ENCODE measurements at places on chromosomes 1 and 21.

DNA sequence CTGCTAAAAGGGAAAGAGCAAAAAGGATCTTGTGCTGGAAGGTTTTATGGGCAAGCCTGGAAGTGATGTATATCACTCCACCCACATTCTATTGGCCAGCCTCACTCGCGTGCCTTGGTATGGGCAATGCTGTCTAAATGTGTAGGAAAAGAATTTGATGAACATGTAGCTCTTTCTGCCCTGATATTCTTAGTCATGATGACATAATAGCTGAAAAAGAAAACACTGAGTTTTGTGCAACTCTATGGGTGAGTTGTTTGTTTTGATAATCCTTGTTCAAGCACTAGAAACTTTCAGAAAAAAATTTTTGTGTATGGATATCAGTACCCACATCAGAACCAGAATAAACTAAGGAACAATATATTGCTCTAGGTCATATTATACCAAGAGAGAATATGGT is 231.5 kb upstream of the ST6GALNAC5 start:
- H3K4me1 ChIP-seq = no peaks in the 10 kb centered on the region
- H3K4me3 ChIP-seq = no peak overlapping the region
- H3K36me3 ChIP-seq = no peaks in the 10 kb centered on the region
- no peaks in the 10 kb centered on the region for H3K27me3 ChIP-seq

- peak overlapping the region; percentile 94 for H3K4me3 ChIP-seq
- peak overlapping the region; percentile 94 for H3K27ac ChIP-seq
- no peaks in the 10 kb centered on the region for H3K27me3 ChIP-seq
- H3K4me1 ChIP-seq = peaks cover 8% of the 10 kb centered on the region
These were observed 835 bp downstream of the UHMK1 start for GRCh38 chr1:162498496-162498810.

- H3K36me3 ChIP-seq = no peaks in the 10 kb centered on the region
- no peak for DNase-seq
- H3K4me3 ChIP-seq = no peak overlapping the region
- H3K27me3 ChIP-seq = no peaks in the 10 kb centered on the region
- H3K4me1 ChIP-seq = peaks cover 3% of the 10 kb centered on the region
- H3K27ac ChIP-seq = no peak overlapping the region
These were observed 22.2 kb upstream of the TCEA3 start for GRCh38 chr1:23446661-23447310.

DNA sequence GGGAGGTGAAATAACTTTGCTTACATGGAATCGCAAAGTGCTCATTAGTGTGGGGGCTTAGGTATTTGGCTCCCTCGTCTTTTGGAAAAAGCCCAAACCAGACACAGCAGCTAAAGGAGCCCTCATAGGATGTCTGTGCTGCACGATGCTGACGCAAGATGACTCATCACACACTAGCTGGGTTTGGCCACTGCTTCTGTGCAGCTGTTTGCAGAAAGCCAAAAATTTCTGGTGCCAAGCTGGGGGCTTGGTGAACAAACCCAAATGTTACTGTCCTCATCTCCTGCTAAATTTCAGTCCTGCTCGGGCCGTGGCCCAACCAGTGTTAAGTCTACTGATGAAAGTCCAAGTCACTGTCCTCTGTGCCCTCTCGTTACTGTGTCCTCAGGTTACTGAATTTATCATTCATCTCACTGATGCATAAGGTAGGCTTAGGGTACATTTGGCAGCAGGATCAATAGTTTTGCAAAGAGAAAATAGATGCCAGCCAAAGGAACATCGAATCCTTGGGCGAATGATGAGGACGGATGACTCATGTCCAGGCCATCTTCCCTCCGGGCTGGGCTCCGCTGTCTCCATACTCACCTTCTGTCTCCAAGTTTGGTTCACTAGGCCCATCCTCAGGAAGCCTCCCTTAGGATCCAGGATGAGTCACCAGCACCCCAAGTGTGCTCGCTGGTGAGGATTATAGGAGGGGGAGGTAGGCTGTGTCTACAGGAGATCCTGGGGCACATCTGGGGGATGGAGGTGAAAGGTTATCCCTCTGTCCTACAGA is 177.7 kb downstream of the ADSS2 start:
- DNase-seq = peak; percentile 90
- H3K4me3 ChIP-seq = no peak overlapping the region
- no peaks in the 10 kb centered on the region for H3K4me1 ChIP-seq
- H3K36me3 ChIP-seq = no peaks in the 10 kb centered on the region
- H3K27ac ChIP-seq = no peak overlapping the region

DNA sequence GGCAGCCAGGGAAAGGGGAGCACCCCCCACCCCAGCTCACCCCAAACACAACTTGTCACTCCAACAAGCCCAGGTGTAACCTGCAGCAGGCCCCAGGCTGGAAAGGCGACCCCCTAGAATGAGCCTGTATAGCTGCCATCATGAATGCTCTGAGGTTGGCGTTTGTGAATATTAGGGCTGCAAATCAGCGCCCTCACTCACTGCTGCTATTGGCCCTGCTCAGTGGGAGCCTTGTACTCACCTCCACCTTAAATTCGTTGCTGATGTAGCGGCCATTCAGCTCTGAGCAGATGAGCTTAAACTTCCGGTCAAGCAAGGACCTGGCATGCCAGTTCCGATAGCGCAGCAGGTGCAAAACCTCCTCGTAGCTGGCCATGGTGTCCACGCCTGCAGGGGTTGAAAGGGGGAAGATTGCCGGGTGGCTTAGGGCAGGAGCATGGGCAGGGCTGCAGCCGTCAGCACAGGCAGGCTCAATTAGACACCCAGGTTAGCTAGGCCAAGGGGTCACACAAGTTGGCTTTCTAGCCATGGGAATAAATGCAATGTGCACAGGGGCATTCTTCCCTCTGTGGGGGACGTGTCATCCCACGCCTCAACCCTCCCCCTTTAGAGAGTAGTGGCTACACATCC is 81.7 kb downstream of the PIK3CD start:
- peaks cover 2% of the 10 kb centered on the region for H3K4me1 ChIP-seq
- peaks cover 97% of the 10 kb centered on the region for H3K36me3 ChIP-seq
- no peaks in the 10 kb centered on the region for H3K27me3 ChIP-seq
- no peak for DNase-seq
- H3K27ac ChIP-seq = no peak overlapping the region
- no peak overlapping the region for H3K4me3 ChIP-seq

DNA sequence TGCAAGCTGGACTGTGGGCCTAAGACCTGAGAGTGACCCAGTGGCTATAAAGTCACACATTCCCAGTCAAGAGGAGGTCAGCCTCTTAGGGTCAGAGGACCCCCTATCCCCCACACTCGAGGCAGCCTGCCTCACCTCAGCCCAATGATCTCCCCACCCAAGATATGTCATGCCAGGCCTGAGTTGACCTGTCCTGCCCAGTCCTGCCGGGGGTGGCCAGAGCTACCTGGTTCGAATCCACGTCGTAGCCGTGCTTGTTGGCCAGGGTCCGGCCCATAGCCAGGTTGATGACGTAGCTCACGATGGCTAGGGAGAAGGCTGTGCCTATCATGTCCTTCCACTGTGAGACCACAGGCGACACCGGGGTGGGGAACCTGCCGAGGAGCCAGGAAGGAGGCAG is 15.6 kb downstream of the SLC26A9 start:
- H3K27me3 ChIP-seq = no peaks in the 10 kb centered on the region
- H3K4me1 ChIP-seq = no peaks in the 10 kb centered on the region
- DNase-seq = no peak
- H3K36me3 ChIP-seq = no peaks in the 10 kb centered on the region

GRCh38 chr1:206723462-206723804 is 38.7 kb downstream of the MAPKAPK2 start:
- no peaks in the 10 kb centered on the region for H3K27me3 ChIP-seq
- DNase-seq = no peak
- H3K36me3 ChIP-seq = no peaks in the 10 kb centered on the region
- H3K4me3 ChIP-seq = no peak overlapping the region
- H3K4me1 ChIP-seq = peaks cover 24% of the 10 kb centered on the region
- H3K27ac ChIP-seq = no peak overlapping the region

DNA sequence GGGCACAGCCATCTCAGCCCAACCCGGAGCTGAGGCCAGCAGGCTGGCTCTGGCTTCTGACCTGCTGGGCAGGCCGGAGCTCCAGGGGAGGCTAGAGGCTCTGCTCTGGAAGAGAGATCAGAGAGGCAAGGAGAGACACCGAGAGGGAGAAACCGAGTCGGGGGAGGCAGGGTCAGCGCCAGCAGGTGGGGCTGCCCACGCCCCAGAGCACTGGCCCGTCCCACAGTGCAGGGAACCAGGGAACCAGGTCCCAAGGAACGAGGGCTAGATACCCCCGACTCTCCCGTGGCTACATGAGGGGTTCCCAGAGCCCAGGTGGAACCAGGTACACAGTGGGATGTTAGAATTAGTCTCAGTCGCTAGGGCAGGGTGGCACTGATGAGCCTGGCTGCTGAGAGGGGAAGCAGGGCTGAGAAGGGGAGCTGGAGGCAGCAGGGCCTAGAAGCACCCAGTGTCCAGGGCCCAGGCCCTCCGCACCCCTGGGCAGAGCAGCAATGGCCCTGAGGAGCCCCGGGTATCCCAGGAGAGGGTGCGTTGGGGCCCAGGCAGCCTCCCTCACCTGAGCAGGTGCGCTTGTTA is 2.1 kb downstream of the MASP2 start:
- peaks cover under 1% of the 10 kb centered on the region for H3K27me3 ChIP-seq
- H3K36me3 ChIP-seq = no peaks in the 10 kb centered on the region
- DNase-seq = no peak
- H3K27ac ChIP-seq = no peak overlapping the region
- H3K4me3 ChIP-seq = no peak overlapping the region

All from common myeloid progenitor, CD34-positive (primary cell).